IMR-90 (cell line): ENCODE measurements at places on chromosomes 12 and 14. TPM values are rescaled to one million over a fixed set of nuclear protein-coding genes. Genes with fewer than 3 reads are reported as not detected.

DNA sequence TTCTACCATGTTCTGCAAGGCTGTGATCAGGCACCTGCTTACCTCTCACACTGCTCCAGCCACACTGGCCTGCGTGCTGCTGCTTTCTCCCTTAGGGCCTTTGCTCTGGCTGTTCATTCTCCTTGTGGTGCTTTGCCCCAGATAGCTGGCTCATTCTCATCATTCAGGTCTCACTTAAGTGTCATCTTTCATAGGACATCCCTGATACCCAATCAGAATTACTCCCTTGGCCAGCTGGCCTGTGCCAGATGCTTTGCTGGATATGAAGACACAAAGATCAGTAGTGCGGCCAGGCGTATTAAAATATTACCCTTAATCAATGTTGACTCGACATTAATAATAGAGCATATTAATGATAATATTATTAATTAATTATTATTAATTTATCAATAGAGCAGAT, 143.8 kb upstream of the FGD4 start:
- DNase-seq: no peak
- H3K27ac ChIP-seq: no peak overlapping the region

GRCh38 chr14:90742729-90743128, 73.5 kb downstream of the TTC7B start:
- H3K36me3 ChIP-seq: no peaks in the 10 kb centered on the region; the same call in 1 of the 2 replicates
- no peak overlapping the region for H3K4me3 ChIP-seq
- H3K4me1 ChIP-seq: peaks cover 2% of the 10 kb centered on the region; the same call in 1 of the 2 replicates
- no peaks in the 10 kb centered on the region for H3K27me3 ChIP-seq

- no peaks in the 10 kb centered on the region for H3K4me1 ChIP-seq
- no peaks in the 10 kb centered on the region for H3K36me3 ChIP-seq
- DNase-seq: no peak
- no peaks in the 10 kb centered on the region for H3K27me3 ChIP-seq
- no peak overlapping the region for H3K27ac ChIP-seq
These were observed 453.8 kb downstream of the TMEM121 start for GRCh38 chr14:105980224-105980623.

DNA sequence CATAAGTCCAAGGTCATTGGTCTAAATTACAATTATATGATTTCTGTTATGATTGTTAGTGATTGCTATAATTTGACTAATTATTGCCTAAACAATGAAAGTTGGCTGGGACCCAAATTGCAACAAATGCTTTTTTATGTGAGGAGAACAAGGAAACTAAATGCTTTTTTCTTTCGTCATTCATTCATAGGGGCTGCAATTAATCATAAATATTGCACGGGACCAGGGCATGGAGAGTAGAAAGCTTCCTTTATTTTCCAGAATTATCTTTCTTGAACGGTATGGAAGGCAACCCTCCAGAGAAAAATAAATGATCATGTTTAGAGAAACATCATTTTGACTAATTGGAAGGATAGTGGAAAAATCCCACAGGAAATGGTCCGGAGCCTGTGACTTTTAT, 32.6 kb upstream of the ARHGAP5 start:
- H3K27me3 ChIP-seq: peaks cover 12% of the 10 kb centered on the region
- no peaks in the 10 kb centered on the region for H3K36me3 ChIP-seq
- no peaks in the 10 kb centered on the region for H3K4me1 ChIP-seq
- no peak overlapping the region for H3K4me3 ChIP-seq

DNA sequence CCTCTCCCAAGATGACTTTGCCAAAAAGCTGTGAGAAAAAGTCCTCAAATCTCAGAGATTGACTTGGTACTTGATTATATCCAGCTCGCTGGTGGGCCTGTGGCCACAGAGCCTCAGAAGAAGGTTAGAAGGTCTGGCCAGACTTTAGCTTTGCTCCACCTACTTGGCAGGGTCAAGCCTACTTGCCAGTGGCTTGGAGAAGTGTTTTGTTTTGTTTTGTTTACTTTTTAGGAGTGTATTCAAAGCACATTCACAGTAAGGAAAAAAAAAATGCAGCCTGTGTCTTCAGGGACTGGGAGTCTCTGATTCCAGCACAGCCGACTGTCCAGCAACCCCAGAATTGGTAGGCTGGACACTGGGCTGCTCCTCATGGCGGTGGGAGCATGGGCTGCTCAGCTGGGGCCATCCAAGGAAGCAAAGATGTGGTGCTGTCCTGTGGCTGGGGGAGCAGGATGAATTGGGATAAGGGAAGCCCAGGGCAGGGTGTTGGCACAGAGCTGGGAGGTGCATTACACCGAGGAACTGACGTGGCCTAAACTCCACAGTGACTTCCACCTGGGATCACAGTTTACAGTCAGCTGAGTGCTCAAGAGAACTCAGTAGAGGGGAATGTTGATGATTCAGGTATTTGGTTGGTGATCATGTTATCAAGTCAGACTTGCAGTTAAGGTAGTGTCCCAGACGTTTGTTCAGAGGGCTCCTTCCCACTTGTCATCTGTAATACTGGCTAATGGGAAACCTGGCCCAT, 73.5 kb downstream of the PPP2R5C start:
- no peak overlapping the region for H3K27ac ChIP-seq
- no peak overlapping the region for H3K4me3 ChIP-seq
- DNase-seq: peak; percentile 34
- H3K27me3 ChIP-seq: no peaks in the 10 kb centered on the region
- peaks cover 17% of the 10 kb centered on the region for H3K4me1 ChIP-seq

The CAPS2 gene
- 2.7 and 2.8 TPM in 2 replicates for total RNA-seq

The KRT83 gene
- not detected in 2 replicates for total RNA-seq

DNA sequence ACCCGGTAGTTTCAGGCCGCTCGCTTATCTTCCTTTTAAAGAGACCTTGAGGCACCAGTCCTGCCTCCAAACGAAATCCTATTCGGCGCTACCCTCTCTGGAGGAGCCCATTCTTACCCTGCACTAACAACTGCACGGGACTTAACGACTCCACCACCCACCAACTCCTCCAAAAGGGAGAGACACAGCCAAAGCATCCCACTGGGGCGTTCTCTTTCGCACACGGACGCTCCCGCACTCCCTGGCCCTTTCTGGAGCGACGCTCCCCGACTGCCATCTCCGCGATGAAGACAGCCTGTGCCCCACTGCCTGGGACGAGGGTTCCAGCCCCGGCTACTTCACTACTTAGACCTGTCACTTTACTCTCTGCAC, 650 bp downstream of the GALC start:
- peaks cover 8% of the 10 kb centered on the region for H3K4me1 ChIP-seq
- peak overlapping the region; percentile 65 for H3K4me3 ChIP-seq
- peak; percentile 11 for DNase-seq
- no peaks in the 10 kb centered on the region for H3K36me3 ChIP-seq
- H3K27ac ChIP-seq: peak overlapping the region; percentile 34

The SCARB1 gene
- total RNA-seq: 3.0 and 3.6 TPM in 2 replicates

DNA sequence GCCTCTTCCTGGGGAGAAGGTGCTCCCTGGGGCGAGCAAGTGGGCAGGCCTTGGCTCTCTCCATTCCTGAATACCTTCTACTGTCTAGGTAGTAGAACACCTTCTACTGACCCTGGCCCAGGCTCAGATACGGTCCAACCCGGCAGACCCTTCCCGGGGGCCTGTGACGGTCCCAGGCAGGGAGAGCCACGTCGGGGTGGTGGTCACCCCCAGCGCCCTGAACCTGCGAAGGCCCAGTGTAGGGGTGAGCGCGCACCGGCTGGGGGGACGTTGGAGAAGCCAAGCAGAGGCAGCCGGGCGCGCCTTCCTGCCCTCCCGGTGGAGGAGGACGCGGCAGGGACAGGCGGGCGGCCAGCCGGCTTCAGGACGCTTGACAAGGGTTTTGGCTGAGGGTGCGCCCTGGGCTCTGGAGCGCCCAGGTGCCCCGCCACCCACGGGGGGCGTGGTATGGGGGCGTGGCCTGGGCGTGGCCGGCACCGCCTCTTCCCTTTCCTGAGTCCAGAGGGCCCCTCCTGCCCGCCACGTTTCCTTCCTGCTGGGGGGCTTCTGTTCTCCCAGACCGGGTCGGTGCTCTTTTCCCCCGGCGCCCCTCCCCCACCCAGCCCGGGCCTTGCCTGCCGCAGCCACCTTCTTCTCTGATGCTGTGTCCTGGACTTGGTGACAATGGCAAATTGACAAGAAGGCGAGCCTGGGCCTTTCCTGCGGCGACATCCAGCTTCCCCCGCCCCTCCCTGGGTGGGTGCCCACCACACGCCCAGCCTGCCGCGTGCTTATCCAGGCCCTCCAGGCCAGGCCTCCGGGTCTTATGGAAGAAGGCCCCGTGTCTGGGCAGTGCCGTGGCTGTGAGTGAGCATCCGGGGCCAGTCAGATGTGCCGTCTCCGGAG, 24.5 kb upstream of the PPP1R13B start:
- H3K27ac ChIP-seq: no peak overlapping the region
- no peaks in the 10 kb centered on the region; the same call in 1 of the 2 replicates for H3K4me1 ChIP-seq
- no peaks in the 10 kb centered on the region for H3K36me3 ChIP-seq
- no peaks in the 10 kb centered on the region; the same call in 1 of the 2 replicates for H3K27me3 ChIP-seq
- H3K4me3 ChIP-seq: no peak overlapping the region
- no peak for DNase-seq

DNA sequence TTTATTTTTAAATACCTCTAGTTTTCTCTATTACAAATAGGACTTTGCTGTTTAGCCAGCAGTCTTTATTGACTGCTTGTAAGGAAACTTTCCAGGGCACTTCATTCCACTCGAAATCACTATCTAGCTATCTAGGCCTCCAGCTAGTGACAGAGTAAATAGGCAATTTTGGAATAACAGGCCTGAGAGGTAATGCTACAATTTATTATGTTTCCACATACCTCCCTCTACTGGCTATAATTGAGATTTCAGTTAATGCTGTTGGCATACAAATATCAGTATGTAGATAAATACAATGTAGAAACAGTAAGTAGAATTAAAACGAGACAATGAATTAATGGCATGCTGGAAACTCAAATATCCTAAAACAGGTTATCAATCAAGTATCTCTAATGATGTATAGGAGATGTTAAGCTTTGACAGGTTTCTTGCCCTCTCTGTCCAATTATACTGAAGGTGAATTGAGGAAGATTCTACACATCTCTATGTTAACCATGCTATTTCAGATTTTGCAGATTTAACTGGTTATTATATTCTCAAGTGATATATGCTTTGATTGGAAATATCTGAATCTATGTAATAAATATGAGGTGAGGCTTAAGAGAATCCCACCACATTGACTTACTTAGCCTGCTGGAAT, 7.2 kb downstream of the DTD2 start:
- peaks cover 5% of the 10 kb centered on the region; the same call in 1 of the 2 replicates for H3K36me3 ChIP-seq
- no peak overlapping the region for H3K27ac ChIP-seq
- no peaks in the 10 kb centered on the region for H3K4me1 ChIP-seq
- H3K4me3 ChIP-seq: no peak overlapping the region

DNA sequence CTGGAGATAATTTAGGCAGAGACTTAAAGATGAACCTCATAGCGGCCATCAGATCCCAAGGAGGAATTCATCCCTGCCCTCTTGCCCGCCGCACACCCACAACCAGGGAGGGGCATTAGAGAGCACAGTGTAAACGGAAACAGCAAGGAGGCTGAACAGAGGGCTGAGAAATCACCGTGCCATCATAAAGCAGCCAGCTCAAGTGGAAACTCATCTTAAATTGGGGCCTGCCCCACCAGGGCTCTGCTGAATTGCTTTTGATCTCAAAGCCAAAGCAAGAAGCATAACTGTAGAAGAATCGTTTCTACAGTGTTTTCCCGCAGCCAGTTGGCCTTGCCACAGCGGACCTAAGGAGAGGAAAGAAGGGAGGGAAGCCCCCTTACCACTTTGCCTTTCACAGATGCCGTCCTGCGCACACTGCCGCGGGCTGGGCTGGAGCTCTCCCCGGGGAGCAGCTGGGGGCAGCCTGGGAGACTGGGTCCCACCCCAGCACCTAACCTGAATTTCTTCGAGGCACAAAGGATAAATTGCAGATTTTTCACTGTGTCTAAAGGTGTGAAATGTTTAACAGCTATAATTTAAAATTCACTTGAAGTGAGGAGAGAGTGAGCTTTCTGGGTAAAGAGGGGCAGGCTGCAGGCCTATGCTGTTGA, 51.8 kb upstream of the MMP17 start:
- H3K4me3 ChIP-seq: no peak overlapping the region
- no peak for DNase-seq
- H3K36me3 ChIP-seq: peaks cover 34% of the 10 kb centered on the region
- no peaks in the 10 kb centered on the region for H3K4me1 ChIP-seq
- H3K27ac ChIP-seq: no peak overlapping the region

The ADCK1 gene
- total RNA-seq: 1.1 and 1.6 TPM in 2 replicates

DNA sequence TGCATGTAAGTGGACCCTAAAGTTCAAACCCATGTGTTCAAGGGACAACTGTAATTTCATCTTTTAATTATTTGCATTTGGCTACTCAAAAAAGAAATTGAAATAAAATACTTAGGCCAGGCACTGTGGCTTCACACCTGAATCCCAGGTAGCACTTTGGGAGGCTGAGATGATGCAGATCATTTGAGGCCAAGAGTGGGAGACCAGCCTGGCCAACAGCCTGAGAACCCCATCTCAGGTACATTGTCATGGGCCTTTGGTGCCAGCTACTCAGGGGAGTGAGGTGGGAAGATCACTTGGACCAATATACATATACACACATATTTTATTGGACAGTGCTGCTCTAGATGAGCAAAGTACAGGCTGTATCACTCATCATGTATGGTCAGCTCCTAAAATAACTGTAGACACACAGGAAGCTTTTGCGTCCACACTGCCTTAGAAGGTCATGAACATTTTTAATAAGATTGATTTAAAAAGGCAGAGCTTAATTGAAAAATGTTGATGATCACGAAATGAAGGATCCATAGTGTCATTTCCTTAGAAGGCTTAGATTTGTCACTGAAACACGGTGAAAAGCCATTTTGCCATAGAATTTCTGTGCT, 2.5 kb upstream of the ZCCHC8 start:
- no peaks in the 10 kb centered on the region for H3K4me1 ChIP-seq
- no peak overlapping the region for H3K4me3 ChIP-seq
- peak; percentile 5 for DNase-seq
- peaks cover 37% of the 10 kb centered on the region for H3K36me3 ChIP-seq

DNA sequence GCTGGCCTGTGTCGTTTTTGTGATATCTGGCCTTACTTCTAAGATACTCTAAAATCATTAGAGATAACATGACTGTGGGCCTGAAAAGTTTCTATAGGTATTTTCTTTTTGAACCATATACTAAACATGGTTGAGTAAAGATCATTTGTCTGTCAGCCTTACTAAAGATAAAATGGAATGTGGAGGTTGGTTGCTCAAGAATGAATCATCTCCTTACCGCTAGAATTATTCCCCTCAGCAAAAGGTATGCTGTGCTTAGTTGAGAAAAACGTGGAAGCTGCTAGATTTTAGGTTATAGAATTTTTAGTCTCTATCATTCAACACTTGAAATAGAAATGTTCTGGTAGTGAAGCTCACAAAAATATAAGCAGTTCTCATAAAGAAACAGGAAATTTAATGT, 407.3 kb downstream of the AEBP2 start:
- peaks cover 11% of the 10 kb centered on the region for H3K4me1 ChIP-seq
- no peak overlapping the region for H3K27ac ChIP-seq
- DNase-seq: peak; percentile 69
- no peaks in the 10 kb centered on the region for H3K36me3 ChIP-seq

- H3K27ac ChIP-seq: no peak overlapping the region
- H3K4me1 ChIP-seq: peaks cover 4% of the 10 kb centered on the region
- H3K27me3 ChIP-seq: no peaks in the 10 kb centered on the region
- no peak for DNase-seq
- no peaks in the 10 kb centered on the region for H3K36me3 ChIP-seq
These were observed 105.4 kb downstream of the ITPR2 start for GRCh38 chr12:26727482-26728204.

The GRIN2B gene
- not detected in 2 replicates for total RNA-seq

- no peak overlapping the region for H3K27ac ChIP-seq
- peaks cover 2% of the 10 kb centered on the region; the same call in 1 of the 2 replicates for H3K4me1 ChIP-seq
- H3K4me3 ChIP-seq: no peak overlapping the region
These were observed 103.8 kb downstream of the OSBPL8 start for GRCh38 chr12:76455582-76456345.

The ALG10B gene
- 2.5 and 2.9 TPM in 2 replicates for total RNA-seq

The PPP1R36 gene
- total RNA-seq: 0.28 and 0.54 TPM in 2 replicates

The STYK1 gene
- total RNA-seq: 0.72 and 1.1 TPM in 2 replicates
